Stimulated activated CD4-positive, alpha-beta T cell treated with anti-CD3 and anti-CD28 coated beads, Interleukin-12 subunit alpha, Interleukin-12 subunit beta, amount 100 ng/mL, for 24 hours (primary cell): ENCODE measurements at places on chromosomes 12 and 14.

DNA sequence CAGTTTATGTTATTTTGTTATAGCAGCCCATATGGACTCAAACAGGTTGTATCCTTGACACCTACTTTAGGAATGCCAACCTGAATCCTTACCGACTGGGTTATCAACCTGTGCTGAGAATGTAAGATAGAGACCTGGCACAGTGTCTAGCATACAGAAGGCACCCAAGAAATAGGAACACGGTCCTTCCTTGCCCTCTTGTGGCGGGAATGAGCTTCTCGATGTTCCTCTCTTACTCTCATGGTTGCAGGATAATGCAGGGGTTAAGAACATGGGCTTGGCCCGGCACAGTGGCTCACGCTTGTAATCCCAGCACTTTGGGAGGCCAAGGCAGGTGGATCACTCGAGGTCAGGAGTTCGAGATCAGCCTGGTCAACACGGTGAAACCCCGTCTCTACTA lies 6.5 kb downstream of the C12orf43 start:
- no peak for DNase-seq

GRCh38 chr12:51687614-51688013 lies 96.6 kb downstream of the SCN8A start:
- DNase-seq = no peak

DNA sequence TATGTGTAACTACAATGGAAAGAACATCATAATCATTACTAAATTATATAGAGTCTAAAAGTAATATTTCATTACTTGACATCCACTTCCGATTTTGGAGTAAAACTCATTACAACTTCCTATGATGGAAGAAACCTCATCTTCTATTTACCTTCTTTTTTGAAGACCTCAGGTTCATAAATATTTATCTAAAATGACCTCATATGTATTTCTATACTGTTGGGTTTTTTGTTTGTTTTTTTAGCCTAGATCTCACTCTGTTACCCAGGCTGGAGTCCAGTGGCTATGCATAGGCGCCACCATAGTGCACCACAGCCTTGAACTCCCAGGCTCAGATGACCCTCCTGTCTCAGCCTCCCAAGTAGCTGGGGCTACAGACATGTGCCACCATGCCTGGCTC lies 39.9 kb upstream of the BMAL2 start:
- no peak for DNase-seq

DNA sequence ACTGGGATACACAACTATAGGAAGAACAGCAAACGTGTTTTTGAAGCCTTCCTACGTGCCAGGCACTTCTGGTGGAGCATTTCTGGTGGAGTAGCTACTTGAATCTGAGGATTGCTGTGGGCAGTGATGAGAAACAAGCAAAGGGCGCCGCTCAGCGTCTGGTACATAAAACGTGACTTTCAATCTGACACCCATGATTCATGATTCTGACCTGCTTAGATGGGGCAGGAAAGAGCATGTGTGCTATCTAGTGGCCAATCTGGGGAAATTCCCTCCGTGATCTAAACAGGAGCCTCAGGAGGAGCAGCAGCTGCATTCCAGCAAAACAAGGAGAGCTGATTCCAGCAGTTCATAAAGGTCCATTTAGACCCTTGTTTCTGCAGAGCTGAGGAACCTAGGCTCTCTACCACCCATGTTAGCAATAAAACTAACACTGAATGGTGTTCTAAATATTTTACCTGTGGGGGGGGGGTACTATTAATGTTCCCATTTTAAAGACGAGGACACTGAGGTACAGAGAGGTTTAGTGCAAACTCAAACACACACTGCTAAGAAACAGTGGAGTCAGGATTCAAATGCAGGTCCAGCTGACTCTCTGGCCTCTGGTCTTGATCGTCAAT lies 37.8 kb downstream of the PAH start:
- DNase-seq = no peak

DNA sequence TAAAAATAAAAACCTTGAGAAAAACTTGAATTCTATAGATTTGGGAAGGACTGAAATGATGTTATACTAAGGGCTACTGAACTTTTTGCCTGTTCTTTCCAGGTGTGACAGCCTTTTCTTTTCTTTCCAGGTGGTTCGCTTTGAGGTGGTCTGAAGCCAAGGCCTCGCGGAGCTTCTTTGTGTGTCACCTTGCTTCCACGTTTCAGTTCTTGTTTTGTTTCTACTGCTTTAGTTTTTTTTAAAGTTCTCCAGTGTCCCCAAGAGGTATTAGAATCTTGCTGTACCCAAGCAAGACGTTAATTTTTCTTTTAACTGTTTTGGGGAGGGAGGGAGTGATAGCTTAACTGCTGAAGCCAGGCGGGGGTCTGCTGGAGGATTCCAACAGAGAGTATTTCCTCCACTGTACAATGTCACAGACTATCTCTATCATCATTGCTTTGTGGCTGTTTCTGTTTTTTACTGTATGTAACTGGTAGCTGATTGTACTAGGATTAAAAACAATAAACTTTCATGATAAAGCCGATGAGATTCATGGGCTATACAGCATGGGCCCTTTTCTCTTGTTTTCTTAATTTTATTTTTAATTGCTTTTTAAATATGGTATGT lies 40.2 kb downstream of the PROX2 start:
- DNase-seq = no peak

- no peak for DNase-seq
Measured at GRCh38 chr14:68249661-68250451, 430.3 kb downstream of the RAD51B start.

DNA sequence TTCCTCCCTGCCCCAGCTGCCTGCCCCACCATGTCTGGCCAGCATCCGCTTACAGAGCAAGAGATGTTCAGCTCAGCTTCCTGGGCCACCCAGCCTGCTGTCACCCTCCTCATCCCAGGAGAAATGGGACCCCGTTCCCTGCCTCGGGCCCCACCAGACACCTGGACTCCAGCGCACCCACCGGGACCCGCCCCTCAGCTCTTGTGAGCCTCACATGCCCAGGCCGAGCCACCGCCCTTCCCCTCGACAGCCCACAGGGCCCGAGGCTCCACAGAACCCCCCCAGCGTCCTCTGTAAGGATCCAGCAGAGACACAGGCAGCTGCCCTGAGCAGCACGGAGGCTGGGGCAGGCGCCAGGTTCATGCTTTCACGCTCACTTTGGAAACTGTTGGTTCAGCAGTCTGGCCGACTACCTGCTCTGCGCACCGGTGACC lies 18.4 kb upstream of the C14orf180 start:
- DNase-seq = no peak

DNA sequence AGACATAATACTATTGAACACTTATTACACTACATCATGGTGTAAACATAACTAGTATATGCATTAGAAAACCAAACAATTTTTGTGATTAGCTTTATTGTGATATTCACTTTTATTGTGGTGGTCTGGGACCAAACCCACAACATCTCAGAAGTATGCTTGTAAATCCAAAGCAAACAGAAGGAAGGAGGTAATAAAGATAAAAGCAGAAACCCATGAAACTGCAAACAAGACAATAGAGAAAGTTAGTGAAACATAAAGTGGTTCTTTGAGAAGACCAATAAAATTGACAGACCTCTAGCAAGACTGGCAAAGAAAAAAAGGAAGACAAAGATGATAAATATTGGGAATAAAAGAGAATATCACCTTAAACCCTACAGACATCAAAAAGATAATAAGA lies 268.3 kb downstream of the RPAP3 start:
- no peak for DNase-seq

DNA sequence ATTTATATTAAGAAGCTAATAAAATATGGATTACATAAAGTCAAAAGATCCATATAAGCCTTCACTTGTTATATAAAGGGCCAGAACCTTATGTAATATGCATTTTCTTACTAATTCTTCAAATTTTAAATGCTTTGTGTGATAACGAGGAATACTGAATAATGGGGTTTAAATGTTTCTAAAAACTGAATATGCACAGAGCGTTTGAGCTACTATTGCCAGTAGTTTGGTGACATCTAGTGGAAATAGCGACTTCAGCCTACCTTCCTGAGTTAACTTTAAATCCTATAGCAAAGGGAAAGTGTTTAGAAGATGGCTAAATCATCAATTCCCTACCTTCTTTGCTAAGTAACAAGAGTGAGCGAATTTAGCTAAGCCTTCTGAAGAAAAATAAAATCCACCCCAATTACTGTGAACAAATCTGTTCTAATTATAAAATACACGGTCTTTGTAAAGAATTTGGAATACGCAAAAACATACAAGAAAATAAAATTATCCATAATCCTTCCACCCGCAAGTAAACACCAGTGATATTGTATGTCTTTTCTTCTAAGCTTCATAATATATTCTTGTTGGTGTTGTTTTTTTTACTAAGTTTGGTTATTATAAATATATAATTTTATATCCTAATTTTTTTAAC lies 115.5 kb upstream of the G2E3 start:
- no peak for DNase-seq

- no peak for DNase-seq
Measured at GRCh38 chr12:130858084-130858483, 13.8 kb upstream of the RAN start.

DNA sequence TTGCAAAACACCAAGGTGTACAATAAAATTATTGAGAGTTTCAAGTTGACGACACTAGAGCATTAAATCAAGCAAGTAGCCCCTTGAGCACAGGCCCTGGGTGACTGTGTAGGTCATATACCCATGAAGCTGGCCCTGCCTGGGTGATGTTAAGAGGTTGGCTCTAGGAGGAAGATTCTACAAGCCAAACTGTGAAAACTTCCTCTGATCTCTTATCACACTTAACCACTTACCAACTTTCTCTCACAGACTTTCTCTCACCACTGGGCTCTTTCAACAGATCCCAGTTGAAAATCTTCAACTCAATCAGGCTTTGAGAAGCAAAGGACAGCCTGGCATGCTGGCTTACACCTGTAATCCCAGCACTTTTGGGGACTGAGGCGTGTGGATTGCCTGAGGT lies 186.9 kb upstream of the BTG1 start:
- DNase-seq = no peak

DNA sequence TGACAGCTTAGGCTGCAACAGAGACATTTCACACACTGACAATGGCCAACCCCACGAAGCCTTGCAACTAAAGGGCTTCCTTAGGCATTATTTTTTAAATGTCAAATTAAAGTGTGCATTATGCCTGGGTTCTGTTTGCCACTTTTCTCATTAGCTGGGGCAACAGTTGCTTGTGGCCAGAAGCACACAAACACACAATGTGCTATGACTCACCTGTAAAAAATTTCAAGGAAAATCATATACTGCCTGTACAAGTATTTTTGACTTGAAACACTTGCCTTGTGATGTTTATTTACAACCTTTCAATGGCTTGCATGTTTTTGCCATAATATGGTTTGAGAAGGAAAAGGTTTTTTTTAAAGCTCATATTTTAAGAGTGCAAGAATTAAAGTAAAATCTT lies 1.9 kb downstream of the NTN4 start:
- no peak for DNase-seq

GRCh38 chr14:69711065-69711464 lies 55.9 kb upstream of the SRSF5 start:
- DNase-seq = no peak

GRCh38 chr12:53060721-53061276 lies 10.9 kb downstream of the TNS2 start:
- DNase-seq = no peak

DNA sequence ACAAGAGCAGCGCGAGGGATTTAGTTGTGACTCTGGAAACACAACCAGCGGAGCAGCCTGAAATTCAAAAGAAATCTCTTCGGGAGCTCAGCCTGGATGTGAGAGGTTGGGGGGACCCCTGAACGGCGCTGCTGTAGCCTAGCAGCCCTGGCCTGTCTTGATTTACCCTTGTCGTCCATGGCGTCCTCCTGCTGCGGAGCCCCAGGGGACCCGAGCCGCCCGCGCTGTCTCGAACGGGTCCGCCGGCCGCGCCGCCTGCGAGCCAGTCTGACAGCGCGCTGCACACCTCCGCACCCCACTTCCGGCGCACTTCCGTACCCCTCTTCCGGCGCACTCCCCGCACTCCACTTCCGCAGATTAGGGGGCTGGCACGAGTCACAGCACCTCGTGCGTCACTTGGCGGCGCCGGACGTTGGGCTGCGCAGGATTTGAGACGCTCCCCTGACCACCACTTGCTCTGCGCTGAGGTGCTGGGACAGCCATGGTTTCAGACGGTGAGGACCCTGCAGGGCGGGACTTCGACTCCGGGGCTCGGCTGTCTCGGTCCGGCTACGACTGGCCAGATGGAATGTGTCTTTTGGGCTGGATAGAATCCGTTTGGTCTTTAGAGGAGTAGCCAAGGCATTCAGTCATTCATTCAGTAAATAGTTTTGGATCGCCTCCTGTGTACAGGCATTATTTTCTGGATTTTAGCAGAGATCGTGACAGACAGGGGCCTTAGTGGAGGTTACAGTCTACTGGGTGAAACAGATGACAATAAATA lies at the start of the genes EIF2B1 and GTF2H3:
Gene EIF2B1 (minus strand): TSS at position 308 of the 763 bp plus-strand sequence. CDS start 129 bp downstream, at position 179.
Gene GTF2H3 (plus strand): TSS at position 451 of the 763 bp plus-strand sequence. CDS start 31 bp downstream, at position 482.
- peak; percentile 95 for DNase-seq

- DNase-seq = no peak
Measured at GRCh38 chr14:55265197-55265596, 6.0 kb upstream of the FBXO34 start.

- no peak for DNase-seq
Measured at GRCh38 chr14:70890826-70891659, 16.2 kb upstream of the PCNX1 start.

DNA sequence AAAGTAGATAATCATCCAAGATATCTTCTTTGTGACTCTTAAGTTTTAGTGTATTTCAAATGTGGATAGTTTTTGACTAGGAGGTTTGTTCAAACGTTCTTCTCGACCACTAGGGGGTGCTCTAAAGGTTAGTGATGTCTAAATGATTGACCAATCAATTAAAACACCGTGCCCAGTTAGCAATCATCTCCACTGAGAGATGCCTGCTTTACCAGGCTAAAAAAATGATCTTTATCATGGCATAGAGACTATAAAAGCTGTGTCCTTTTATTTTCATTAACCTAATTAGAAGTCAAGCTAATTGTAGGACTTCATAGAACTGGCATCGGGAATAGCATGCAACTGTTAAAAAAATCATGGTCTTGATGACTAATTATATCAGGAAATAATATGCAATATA lies 153.9 kb downstream of the PRKCH start:
- no peak for DNase-seq

DNA sequence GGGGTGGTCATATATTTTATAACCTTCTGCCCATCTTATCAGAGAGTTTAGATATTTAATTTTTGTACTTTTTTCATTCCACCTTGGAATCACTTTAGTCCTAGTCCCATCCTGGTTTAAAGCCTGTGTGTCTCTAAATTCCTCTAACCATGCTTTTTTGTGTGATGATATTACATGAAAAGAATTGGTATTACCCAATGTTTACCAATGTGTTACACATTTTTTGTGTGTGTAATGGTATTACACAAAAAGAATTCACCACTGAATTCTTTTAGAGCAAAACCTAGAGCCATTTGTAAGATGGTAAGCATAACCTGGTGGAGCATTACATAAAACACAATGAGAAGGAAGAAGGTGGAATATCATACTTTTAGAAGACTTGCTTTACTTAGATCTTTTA lies 77.5 kb downstream of the FAR2 start:
- DNase-seq = no peak
